ENCODE measurements at places on chromosomes 1 and 21. TPM values are rescaled to one million over a fixed set of nuclear protein-coding genes. Genes with fewer than 3 reads are reported as not detected.

DNA sequence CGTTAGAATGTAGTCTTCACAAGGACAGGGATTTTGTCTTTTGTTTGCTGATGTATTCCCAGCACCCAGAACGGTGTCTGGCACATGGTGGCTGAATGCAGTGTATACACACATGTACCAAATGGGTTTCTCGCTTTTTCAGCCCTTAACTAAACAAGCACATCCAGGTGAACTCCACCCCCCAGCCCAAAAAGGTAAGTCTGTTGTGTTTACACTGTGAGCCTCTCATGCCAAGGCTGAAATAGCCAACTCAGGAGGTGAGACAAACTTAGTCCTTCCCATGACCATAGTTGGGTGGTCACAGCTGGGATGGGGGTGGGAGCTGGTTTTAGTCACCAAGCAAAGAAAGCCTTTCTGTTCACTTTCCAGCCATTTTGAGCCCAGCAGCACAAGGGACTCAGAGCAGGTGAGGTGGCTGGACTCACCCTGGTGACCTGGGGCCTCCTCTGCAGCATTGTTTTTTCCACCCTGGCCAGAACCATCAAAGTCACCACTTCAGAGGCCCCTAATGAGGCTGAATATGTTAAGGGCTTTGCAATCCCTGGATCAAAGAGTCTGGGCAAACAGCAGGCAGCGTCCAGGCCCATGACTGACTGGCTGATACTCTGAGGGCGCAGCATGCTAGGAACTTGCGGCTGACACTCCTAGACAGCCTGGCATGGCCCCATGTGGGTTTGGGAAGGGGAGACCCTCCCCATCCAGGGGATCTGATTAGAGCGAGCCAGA, 8.7 kb downstream of the TENT5B start:
- peak; percentile 37 for DNase-seq

- no peak for DNase-seq
Observed at GRCh38 chr1:226717256-226717909, 21.7 kb downstream of the ITPKB start.

DNA sequence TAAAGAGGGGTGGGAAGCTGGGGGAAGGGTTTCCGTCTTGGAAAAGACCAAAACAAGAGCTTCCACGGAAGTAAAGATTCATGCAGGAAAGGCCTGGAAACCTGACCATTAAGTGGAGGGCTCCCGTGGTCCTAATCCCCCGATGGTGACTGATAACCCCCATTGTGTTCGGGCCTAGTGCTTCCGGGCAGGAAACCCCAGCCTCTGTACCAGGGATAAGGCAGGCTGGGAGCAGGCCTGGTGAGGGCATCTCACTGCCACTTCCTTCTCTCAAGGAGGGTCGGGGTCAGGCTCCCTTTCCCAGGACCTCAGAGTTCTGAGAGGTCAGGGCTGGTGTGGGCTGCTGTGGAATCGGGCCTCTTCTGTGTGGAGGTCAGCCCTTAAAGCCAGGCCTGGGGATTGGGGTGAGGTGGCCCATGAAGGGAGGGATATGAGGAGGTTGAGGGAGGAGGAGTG, 136.9 kb downstream of the CDC7 start:
- DNase-seq, result no peak

MATN1 gene
- not detected for total RNA-seq

PSMG1 gene
- not detected for total RNA-seq

OR10J5 gene
- total RNA-seq, result not detected

Measured in stomach (tissue), 19 donors.